Activated CD8-positive, alpha-beta memory T cell treated with anti-CD3 and anti-CD28 coated beads for 4 hours (primary cell): ENCODE measurements at places on chromosomes 7 and 10.

GRCh38 chr7:72032934-72033333 is 379.2 kb downstream of the CALN1 start:
- DNase-seq, result no peak

DNA sequence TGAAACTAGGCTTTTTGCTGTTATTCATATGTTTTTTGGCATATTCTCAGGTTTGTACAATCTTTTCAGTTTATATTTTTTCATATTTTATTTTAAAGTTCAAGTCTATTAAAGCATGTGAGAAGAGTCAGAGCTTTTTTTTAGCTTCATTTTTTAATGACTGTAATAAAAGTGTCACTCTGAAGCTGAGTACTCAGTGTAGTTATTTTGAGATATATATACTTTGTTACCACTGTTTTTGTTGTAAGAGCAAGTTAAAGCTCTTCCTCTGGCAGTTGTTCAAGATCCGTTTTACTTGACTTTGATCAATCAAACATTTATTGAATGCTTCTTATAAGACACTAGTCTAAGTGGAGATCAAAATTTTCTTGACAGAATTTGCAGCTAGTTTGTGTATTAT is 37.5 kb downstream of the CASD1 start:
- no peak for DNase-seq

DNA sequence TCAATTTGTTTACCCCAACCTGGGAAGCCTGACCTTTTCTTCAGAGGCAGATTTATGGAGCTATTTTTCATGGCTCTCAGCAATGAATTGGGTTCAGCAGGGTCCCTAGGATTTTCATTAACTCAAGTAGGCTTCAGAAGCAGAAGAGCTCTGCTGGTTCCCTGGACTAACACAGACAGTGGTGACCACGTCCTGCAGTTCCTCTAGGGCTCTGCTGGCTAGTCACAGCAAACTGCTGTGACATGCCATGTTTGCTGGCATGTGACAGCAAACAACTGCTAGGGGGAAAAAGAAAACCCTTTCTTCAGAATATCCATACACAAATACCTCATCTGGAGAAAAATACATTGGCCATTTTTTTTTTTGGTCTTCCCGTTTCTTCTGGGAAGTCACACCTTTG is 13.2 kb downstream of the BAMBI start:
- DNase-seq, result no peak

- no peak for DNase-seq
Observed at GRCh38 chr7:46486256-46487206, 565.5 kb upstream of the IGFBP3 start.

GRCh38 chr7:158550394-158550700 is 37.3 kb downstream of the PTPRN2 start:
- DNase-seq, result no peak

DNA sequence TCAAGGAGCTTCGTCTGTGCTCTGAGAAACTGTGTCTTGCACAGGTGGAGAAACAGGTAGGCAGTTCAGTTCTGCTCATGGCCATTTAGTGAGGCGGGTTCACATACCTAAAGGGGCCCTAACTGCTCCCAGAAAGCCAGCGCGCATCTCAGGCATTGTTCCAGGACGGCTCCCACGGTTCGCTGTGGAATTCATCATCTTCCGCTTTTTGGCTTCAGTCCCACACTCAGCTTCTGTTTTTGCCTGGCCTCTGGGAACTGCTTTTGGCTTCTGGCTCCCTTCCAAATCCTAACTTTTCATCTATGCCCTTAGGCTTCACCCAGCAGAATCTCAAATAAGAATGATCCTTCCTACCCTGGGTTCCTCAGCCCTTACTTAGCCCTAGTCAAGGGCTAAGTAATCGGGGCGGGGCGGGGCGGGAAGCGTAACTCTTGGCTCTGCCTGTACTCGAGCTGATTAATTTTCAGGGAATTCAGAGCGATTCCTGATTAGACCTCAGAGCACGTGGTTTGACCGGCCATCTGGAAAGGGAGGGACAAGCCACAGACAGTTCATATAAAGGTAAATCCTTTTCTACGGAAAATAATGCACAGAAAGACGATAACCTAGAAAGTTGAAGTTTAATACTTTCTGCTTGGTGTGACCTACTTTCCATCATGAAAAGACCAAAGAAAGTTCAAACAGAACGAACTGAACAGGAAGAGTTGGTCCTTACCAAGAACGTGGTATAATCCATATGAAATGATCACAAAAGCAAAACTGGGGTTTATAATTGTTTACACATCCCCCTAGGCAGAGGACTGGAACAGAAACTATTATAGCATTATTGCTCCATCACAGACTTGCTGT is 105.7 kb downstream of the ST8SIA6 start:
- no peak for DNase-seq
